ENCODE measurements at places on chromosomes 5 and 9.

GRCh38 chr5:143161885-143162540, 241.5 kb downstream of the NR3C1 start:
- DNase-seq, result no peak

GRCh38 chr9:117869287-117869686, 165.1 kb downstream of the TLR4 start:
- DNase-seq, result no peak

DNA sequence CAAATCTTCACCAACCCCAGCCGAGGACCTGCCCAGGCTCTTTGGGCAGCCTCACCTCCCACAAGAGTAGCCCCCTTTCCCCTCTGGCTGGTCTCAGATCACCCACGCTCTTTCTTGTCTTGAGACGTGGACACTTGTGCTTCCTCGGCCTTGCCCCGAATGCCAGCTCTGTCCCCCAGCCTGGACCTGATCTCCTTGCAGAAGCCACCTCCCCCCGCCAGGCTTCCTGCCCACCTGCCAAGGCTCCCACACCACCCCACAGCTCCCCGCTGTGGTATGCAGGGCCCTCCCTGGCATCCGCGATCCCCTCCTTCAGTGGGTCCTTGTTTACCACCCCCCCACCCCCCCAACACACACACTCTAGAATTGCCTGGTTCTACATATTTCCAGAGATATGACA, 133.7 kb downstream of the ROR2 start:
- DNase-seq, result no peak

DNA sequence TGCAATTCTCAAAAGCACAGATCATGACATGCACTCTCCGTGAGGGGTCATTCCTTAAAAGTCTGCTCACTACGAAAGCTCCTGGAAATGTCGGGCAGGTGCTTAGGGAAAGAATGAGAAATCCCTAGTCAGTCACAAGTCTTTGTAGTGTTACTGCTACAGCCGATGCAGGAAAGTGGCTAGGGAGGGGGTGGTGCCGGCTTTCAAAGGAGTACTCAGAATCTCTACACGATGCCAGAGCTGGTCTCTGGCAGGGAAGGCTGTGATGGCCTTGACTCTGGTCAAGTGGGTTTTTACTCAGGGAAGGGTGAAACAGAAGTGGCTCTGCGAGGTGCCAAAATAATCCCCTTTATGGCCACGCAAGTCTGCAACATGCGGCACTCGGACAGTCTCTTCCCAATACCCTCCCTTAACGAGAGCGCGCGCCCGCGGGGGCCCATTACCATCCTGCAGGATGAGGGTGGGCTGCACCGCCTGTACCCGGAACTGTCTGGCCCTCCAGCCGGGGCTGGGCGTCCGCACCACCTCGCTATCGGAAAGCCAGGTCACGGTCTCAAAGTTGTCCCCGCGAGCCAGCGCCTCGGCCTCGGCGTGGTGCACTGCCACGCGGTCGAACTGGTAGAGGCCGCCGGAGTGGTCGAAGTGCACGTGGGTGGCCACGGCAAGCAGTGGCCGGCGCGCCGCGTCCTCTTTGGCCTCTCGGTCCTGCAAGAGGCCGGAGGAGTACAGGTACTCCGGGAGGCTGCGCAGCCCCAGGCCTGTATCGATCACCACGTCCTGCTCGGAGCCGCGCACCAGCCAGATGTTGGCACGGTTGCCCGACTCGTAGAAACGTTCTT, 956 bp downstream of the MBLAC2 start:
- DNase-seq, result peak; percentile 59

DNA sequence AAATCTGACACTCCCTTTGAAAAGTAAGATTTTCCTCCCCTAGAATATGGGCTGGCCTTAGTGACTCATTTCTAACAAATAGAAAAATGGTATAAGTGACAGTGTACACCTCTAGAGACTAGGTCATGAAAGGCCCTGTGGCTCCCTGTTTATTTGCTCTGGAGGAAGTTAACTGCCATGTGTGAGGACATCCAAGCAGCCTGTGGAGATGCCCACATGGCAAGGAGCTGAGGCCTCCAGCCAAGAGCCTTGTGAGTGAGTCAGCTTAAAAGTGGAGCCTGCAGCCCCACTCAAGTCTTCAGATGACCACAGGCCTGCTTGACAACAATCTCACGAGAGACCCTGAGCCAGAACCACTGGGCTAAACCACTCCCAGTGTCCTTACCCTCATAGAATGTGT, 128.1 kb upstream of the LHFPL2 start:
- DNase-seq, result no peak

- DNase-seq, result no peak
These were observed 22.2 kb upstream of the SLC9A3 start for GRCh38 chr5:546376-546908.

All from SW 1271 (cell line).